ENCODE measurements at places on chromosomes 3 and 15.

GRCh38 chr15:101322854-101323477, 27.9 kb upstream of the SNRPA1 start:
- no peak for DNase-seq

DNA sequence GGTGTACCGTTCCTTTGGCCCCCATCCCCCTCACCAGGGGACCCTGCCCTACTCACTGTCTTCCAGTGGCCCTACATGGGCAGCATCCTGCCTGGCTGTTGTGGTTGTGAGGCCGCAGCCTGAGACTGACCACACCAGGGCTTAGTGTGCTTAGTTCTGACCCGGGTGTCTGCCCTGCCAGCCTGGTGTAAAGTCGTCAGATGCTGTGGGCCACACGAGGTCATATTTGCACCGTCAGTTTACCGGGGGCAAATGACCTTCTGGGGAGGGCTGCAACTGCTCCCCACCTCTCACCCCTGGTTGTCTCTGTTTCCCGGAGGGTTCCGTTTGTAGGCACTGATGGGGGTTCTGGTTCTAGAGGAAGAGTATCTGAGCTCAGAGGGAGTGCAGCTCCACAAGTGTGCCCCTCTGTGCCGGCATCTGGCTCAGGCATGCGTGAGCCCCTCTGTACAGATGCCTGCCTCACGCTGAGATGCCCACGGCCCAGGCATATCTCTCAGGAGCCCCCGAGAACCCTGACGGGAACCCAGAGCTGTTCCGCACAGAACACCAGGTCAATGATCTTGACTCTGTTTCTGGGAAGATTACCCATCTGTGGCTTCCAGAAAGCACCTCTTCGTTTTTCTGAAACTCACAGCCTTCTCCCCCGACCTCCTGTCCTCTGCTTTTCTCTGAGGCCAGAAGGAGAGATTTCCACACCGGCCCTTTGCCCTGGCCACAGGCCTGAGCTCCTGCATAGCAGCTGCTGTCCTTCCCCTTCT, 19.2 kb downstream of the KLF13 start:
- no peak for DNase-seq

DNA sequence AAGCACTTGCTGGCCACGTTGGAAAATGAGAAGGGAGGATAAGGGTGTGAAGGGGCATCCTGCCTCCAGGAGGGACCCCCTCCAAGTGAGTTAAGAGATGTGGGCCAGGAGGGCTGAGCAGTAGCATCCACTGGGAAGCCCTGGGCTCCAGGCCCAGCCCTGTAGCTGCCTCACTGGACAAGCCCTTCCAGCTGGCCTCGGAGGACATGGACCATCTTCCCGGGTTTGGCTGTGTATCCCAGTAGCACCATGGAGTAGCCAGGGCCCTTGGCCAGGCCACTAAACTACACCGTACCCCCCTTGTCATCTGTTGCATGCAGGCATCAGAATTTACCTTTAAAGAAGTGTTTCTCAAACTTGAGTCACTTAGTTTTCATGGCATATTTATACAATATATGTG, 29.4 kb upstream of the ALDH1L1 start:
- DNase-seq = no peak

- DNase-seq = no peak
Measured at GRCh38 chr3:155382396-155383042, 89.0 kb upstream of the STRIT1 start.

DNA sequence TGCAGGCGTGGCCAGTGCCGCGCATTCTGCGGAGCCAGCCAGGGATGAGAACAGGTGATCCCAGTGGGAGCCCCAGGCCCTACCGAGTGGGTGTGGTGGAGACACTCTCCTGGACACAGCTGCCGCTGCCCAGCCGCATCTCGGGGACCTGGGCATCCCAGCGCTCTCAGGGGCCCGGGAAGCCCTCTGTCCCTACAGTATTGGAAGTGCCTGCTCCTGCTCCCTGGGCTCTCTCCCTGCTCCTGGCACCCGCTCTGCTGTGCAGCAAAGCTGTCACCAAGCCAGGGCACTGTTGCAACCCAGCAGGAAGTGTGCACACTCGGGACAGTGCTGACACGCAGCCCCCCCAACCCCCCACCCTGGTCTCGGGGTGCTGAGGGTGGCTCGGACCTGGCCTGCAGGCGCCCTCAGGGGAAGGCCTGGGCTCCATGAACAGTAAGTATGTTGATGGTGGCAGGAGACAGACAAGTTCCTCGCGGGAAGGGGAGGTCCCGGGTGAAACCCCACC, 1177.4 kb upstream of the GBE1 start:
- no peak for DNase-seq

DNA sequence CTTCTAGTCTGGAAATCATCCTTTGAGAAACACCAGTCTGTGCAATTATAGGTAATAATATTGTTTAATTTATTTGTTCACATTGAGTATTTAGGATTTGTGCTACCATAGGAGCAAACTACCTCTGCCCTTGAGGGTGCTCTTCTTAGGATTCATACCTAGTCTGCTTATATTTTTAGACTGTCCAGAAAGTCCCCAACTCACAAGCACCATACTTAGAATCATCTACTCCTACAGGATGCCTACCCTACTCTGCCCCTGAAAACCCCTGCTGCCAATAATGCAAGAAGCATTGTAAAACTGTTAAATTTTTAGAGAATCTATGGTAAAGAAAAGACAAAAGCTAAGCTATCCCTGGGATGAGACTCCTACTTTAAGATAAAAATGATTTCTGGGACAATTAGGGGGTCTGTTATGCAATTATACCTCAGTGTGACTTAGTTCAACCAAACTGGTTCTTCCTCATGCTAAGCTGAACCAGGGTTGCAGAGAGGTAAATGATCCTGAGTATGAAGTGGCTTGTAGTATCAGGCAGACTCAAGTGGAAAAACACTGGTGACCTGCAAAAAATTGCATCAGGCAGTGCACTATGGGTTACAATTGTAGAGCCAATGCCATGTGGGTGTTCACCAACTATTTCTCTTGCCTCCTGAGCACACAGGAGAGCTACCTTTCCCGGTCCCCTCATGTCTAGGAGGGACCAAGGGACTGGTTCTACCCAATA, 133.3 kb downstream of the TNIK start:
- DNase-seq = no peak

DNA sequence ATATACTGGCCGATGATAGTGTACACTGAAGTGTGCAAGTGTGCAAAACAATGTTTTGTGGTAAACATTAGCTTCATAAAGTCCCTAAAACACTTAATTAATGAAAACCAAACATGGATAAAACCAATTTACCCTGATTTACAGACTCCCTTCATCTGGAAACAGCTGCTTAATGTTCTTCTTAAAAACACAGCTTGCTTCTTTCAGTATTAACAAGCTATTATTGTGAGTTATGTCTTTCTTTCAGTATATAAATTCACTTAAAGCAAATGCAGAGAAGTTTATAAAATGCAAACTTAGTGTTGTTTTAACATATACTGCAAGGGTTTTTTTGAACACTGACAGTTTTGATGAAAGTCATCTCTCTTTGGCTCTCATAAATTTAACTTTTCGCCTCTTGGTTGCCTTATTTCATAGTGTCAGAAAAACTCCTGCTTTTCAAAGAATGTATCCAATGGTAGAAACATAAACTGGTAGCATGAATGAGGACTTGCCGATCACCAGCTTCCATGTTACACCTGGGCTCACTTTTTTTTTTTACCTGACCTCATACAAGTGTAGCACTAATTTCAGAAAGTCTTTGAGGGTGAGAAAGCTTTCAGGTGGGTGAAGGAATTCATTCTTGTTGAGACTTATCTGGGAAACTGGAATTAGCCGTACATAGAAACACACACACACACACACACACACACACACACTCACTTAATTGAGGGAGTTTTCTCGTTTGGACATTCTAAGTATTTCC, 532.2 kb downstream of the ROBO2 start:
- DNase-seq = no peak

DNA sequence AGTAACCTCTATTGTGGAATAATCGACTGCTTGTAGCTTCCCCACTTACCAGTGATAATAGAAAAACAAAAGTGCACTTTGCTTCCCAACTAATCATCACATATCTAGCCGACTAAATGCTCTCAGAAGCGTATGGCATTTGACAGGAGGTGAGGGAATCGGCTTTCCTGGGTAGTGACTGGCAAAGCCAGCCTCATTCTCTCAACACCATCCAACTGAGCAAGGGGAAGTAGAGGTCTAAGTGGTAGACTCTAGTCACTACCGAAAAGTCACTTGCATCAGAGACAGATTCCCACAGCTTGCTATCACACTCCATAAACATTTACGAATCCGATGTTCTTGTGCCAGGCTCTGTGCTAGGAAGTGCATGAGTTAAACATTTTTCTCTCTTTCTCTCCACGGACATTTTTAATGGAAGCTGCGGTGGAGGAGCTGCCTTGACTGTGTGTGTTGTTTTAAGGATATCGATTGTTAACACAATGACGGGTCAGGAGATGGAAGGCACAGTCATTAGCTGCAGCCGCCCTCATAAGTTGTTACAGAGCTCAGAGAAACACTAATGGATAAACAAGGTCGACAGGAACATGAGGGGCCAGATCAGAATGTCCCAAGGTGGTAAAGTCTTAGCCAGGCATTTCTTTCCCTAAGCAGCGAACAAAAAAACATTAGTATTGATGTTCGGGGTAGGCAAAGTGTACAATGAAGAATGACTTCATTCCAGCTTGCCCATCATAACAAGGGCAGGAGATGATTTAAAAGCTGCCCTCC, 11.9 kb downstream of the ZNF385D start:
- no peak for DNase-seq

DNA sequence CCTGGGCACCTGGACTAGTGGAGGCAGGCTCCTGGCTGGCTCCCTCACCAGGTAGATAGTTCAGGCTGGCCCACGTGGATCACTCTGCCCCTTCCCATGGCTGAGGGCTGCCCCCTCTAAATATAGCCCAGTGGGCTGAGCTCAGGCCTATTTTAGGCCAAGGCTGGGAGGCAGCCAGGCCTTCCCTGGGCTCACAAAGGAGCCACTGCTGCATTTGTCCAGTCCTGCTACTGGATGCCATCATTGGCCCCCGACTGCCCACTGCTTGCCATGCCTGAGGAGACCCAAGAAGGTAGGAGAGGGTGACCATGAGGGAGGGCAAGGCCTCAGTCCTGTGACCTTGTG, at the start of gene LSMEM2:
TSS of gene LSMEM2 (plus strand) at position 208 of the 345 bp plus-strand sequence. CDS start at position 235, 27 bp downstream.
- DNase-seq = no peak

DNA sequence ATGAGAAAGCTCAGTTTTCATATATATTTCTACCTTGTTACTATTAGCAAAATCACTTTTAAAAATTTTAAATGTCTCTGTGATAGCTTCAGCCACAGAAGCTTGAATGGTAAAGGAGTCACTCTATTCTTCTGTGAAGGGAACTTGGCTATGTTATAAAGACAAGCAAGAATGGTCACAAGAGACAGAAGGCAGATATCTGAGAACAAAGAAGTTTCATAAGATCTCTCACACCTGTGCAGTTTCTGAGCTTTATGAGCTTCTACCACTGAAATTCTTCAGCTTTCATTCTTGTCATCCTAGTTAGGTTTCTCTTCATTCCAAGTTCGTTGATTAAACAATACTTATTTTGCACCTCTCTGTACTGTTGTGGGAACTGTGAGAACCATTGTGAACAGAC, 853.4 kb downstream of the IGSF11 start:
- DNase-seq = no peak

GRCh38 chr15:52378746-52379394, 83.3 kb upstream of the MYO5C start:
- DNase-seq = no peak

GRCh38 chr3:24657870-24658510, 163.3 kb upstream of the THRB start:
- DNase-seq = no peak

GRCh38 chr15:42494998-42495360, 455 bp upstream of the SNAP23 start:
- no peak for DNase-seq

- no peak for DNase-seq
Measured at GRCh38 chr3:185837414-185837813, 12.6 kb upstream of the IGF2BP2 start.

DNA sequence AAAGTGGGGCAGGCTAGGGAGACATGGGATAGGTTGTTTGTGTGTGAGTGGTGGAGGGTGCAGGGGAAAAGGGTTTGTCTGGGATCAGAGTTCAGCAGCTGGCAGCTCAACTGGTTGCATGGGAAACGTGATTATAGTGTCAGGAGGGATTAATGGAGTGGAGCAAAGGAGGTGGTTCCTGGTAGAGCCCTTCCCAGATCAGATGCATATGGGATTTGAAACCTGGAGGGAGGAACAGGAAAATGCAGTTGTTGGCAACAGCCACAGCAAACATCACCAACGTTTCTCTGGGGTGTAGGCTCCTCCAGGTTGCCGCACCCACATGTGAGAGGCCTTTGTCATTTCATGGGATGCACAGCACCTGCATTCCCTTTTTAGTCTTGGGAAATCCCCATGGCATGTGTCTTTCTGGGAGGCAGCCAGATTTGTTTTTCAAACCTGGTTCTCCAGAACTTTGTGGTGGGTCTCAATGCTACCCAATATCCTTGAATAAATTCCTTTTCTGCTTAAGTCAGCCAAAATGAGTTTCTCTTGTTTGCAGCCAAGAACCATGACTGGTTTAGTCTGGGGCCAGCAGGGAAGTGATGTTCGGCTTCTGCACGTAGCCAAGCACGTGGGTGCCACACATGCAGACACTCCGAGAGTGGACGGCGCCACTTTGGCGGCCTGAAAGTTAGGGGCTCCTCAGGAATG, 61.3 kb downstream of the BDH1 start:
- no peak for DNase-seq

DNA sequence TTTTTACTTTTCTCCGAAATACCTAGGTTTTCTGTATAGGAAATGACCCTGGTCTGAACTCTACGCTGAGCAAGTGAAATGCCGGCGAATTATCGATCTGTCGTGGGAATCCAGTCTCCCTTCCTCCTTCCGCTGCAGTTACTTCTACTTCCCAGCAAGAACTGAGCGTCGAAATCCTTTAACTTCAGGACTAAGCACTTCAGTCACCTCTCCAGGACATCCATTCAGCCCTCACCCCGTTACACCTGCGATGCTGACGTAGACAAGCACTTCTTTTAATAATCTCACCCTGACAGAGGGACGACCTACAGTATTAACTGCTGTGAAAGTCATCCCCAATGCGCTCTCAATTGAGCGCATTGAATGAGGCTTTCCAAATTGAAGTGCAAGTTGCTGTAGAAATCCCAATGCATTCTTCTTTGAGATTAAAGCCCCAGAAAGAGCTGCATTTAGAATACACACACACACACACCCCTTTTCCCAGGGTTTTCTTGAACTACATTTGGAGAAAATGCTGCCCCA, 1.3 kb downstream of the TOP2B start:
- no peak for DNase-seq

Data from activated CD4-positive, alpha-beta T cell treated with anti-CD3 and anti-CD28 coated beads, Interleukin-2, amount 50 U/mL, for 24 hours (primary cell).